ENCODE measurements at places on chromosomes 16 and 17. TPM values are rescaled to one million over a fixed set of nuclear protein-coding genes. Genes with fewer than 3 reads are reported as not detected.

CACNG3 gene
- total RNA-seq: not detected

MLKL gene
- total RNA-seq: 6.3 TPM

PRR11 gene
- 1.3 TPM for total RNA-seq

GGT6 gene
- total RNA-seq: 6.6 TPM

HAS3 gene
- total RNA-seq: 4.7 TPM

PDIA2 gene
- not detected for total RNA-seq

KRT13 gene
- total RNA-seq: 112 TPM

ASGR2 gene
- total RNA-seq: not detected

Data from bronchial epithelial cell (primary cell).